Lower leg skin (tissue), 4 donors: ENCODE measurements at places on chromosomes 7 and 10. TPM values are rescaled to one million over a fixed set of nuclear protein-coding genes. Genes with fewer than 3 reads are reported as not detected.

PRRT4 gene
- 1.7 TPM for total RNA-seq

GNGT1 gene
- total RNA-seq = not detected

CYP2E1 gene
- total RNA-seq = 22.3 TPM

HOXA4 gene
- 2.5 TPM for total RNA-seq

CFTR gene
- 11.7 TPM for total RNA-seq

PIP gene
- total RNA-seq = 591 TPM

TMEM213 gene
- total RNA-seq = 9.2 TPM

EPDR1 gene
- total RNA-seq = 7.5 TPM

RFC2 gene
- 15.3 TPM for total RNA-seq

HTR7 gene
- total RNA-seq = 0.94 TPM

MBLAC1 gene
- total RNA-seq = 8.7 TPM

MYOF gene
- total RNA-seq = 92.1 TPM

DYDC2 gene
- not detected for total RNA-seq

PROSER2 gene
- 5.6 TPM for total RNA-seq

PDZD7 gene
- 2.2 TPM for total RNA-seq

SYT15 gene
- total RNA-seq = 4.1 TPM

PON1 gene
- 1.4 TPM for total RNA-seq
